ENCODE measurements at places on chromosomes 7 and 10. TPM values are rescaled to one million over a fixed set of nuclear protein-coding genes. Genes with fewer than 3 reads are reported as not detected.

GRCh38 chr10:836782-837181 lies 94.7 kb downstream of the LARP4B start:
- no peak overlapping the region for H3K4me3 ChIP-seq
- no peak for DNase-seq
- H3K36me3 ChIP-seq: peaks cover 27% of the 10 kb centered on the region
- H3K4me1 ChIP-seq: no peaks in the 10 kb centered on the region

DNA sequence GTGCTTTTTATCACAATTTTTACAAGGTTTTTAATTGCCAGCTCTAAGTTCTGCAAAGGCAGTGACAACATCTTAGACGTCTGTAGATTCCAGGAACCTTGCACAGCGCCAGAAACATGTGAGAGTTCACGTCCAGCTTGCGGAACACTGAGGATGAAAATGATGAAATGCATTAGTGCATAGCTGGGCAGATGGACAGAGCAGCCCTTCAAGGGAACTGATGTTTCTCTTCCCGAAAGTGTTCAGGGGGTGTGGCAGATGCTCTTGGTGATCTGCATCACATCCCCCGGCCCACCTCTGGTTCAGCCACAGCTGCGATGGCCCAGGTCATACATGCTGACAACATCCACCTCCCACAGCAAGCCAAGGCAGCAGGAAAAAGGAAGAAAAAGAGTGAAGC lies 40.9 kb downstream of the ITIH5 start:
- no peak overlapping the region for H3K4me3 ChIP-seq
- no peak for DNase-seq
- H3K27me3 ChIP-seq: peaks cover 8% of the 10 kb centered on the region
- H3K27ac ChIP-seq: no peak overlapping the region
- H3K36me3 ChIP-seq: no peaks in the 10 kb centered on the region
- no peaks in the 10 kb centered on the region for H3K4me1 ChIP-seq

GRCh38 chr10:60865198-60865783 lies 78.7 kb downstream of the RHOBTB1 start:
- no peaks in the 10 kb centered on the region for H3K4me1 ChIP-seq
- H3K36me3 ChIP-seq: no peaks in the 10 kb centered on the region
- H3K27ac ChIP-seq: no peak overlapping the region
- H3K4me3 ChIP-seq: no peak overlapping the region
- peaks cover 13% of the 10 kb centered on the region for H3K27me3 ChIP-seq
- DNase-seq: no peak

DNA sequence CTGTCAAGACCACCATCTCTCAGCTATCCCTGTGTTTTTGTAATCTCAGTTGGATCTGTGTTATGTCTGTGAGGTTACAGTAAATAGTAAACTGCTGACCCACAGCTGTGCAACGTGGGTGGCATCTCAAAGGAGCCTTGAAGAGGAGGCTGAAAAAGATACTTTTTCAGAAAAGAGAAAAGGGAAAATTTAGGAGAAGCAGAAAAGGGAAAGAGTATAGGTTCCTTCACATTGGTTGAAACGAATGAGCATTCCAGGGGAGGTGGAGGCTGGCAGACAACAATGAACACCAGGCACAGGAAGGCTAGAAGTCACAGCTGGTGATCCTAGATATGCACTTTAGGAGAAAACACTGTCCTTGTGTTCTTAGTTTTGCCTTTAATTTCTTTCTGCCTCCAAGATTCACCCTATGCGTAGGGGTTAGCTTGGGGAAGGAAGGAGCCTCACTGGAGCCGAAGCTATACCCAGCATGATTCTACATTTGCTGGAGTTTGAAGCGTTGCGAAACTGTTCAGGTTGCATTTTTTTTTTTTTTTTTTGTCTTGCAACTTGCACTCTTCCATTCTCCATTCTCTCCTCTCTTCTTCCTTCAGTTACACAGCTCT lies 18.3 kb downstream of the CPED1 start:
- H3K27ac ChIP-seq: no peak overlapping the region
- DNase-seq: no peak
- H3K4me1 ChIP-seq: no peaks in the 10 kb centered on the region
- no peak overlapping the region for H3K4me3 ChIP-seq
- peaks cover 2% of the 10 kb centered on the region for H3K27me3 ChIP-seq

DNA sequence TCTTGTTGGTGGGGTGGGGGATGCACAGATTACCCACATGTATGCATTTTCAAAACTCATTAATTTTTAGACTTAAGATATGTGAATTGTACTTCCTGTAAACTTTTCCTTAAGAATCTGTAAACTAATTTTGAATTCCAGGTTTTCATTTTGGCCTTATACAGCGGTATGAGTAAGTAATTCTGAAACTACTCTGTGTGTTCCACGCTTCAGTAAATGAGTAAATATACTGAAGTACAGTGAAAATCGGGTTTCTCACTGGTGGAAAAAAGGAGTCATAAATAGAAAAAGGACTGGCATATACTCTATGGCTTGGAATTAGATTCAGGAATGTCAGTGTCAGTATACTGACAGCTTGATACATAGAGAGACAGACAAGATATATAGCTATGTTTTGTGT lies 72.8 kb downstream of the CTTNBP2 start:
- no peak overlapping the region for H3K4me3 ChIP-seq
- DNase-seq: no peak
- H3K27me3 ChIP-seq: peaks cover 2% of the 10 kb centered on the region

DNA sequence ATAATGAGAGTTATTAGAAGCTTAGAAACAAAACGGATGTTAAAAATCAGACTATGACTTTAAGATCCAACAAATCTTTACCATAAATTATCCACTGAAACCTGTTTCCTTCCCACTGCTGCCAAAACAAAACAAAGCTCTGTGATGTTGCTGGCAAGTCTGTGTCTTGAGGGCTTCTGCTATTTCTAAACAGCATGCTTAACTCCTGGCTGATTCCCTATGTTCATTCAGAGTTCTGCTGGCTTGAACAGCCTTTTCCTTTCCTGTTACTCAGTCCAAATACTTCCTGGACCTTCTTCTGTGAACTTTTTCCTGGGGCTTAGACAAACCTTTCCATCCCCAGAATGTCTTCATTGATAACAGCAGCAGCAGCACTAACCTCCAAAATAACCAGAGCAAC lies 448.1 kb downstream of the SORCS1 start:
- no peak overlapping the region for H3K4me3 ChIP-seq
- no peaks in the 10 kb centered on the region for H3K4me1 ChIP-seq
- H3K27ac ChIP-seq: no peak overlapping the region

The FANK1 gene
- total RNA-seq: not detected

The MRPS16 gene
- total RNA-seq: 158 TPM

The IL6 gene
- 0.54 TPM for total RNA-seq

The CLRN3 gene
- not detected for total RNA-seq

The GIGYF1 gene
- 49.1 TPM for total RNA-seq

- H3K27me3 ChIP-seq: no peaks in the 10 kb centered on the region
- no peak for DNase-seq
- no peaks in the 10 kb centered on the region for H3K36me3 ChIP-seq
- H3K4me3 ChIP-seq: no peak overlapping the region
- H3K27ac ChIP-seq: no peak overlapping the region
- H3K4me1 ChIP-seq: no peaks in the 10 kb centered on the region
Observed at GRCh38 chr10:51527522-51528219, 171.7 kb downstream of the CSTF2T start.

DNA sequence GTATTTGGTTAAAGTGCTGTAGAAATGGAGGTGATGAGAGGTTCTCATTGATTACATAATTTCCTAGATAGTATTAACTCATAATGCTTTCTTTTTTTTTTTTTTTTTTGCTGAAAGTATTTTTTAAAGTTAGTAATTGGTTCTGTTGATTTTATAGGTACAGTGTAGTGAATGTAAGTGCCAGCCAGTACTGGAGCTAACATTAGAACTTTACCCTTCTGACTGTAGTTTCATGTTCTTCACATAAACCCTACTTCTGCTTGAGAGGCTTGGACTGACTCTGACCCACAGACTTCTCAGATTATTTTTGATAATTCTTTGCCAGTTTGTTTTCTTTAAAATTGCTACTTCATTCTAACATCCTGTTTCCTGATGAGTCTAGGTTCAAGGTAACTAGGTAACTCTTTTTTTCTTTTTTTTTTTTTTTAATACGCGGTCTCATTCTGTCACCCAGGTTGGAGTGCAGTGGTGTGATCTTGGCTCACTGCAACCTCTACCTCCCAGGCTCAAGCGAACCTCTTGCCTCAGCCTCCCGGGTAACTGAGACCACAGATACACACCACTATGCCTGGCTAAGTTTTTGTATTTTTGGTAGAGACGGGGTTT lies 92.2 kb upstream of the OIT3 start:
- peaks cover 5% of the 10 kb centered on the region for H3K4me1 ChIP-seq
- no peaks in the 10 kb centered on the region for H3K27me3 ChIP-seq
- no peak for DNase-seq

DNA sequence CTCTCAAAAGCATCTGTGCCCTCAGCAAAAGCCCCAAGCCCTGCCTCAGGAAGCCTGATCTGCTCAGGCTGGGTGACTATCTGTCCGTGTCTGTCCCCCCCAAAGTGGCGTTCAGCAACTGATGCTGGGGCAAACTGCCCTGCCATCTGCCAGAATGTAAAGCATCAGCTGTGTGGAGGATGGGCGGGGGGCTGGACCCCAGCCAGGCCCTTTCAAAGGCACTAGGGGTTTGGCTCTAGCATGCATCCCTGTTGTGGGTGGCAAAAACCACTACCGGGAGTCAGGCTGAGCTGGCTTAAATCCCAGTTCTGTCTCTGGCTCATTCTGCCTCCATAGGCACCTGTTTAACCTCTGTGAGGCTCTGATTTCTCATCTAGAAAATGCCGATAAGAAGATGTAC lies 35.5 kb downstream of the GPRIN2 start:
- no peaks in the 10 kb centered on the region for H3K27me3 ChIP-seq
- H3K4me1 ChIP-seq: no peaks in the 10 kb centered on the region
- H3K36me3 ChIP-seq: no peaks in the 10 kb centered on the region
- H3K27ac ChIP-seq: no peak overlapping the region

DNA sequence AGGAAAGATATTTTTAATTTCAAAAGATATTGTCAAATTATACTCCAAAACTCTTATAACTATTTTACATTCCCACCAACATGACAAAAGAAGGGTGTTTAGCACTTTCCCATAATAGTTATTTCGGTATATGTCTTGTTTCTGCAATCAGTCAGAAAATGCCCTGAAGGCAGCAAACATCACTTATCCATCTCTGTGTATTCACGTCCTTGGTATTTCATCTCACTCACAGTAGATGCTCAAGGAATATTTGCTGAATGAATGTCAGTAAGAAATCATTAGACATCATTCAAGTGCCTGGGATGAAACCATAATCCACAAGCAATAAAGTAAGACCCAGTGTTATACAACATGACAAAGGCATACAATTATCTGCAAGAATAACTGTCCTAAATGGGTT lies 112.7 kb downstream of the GFRA1 start:
- H3K27me3 ChIP-seq: no peaks in the 10 kb centered on the region
- H3K36me3 ChIP-seq: no peaks in the 10 kb centered on the region
- no peaks in the 10 kb centered on the region for H3K4me1 ChIP-seq
- H3K4me3 ChIP-seq: no peak overlapping the region

The DENND2A gene
- total RNA-seq: not detected

- no peak overlapping the region for H3K4me3 ChIP-seq
- H3K27me3 ChIP-seq: no peaks in the 10 kb centered on the region
- H3K4me1 ChIP-seq: no peaks in the 10 kb centered on the region
- no peak overlapping the region for H3K27ac ChIP-seq
Observed at GRCh38 chr10:85916286-85916685, 450.3 kb downstream of the GRID1 start.

DNA sequence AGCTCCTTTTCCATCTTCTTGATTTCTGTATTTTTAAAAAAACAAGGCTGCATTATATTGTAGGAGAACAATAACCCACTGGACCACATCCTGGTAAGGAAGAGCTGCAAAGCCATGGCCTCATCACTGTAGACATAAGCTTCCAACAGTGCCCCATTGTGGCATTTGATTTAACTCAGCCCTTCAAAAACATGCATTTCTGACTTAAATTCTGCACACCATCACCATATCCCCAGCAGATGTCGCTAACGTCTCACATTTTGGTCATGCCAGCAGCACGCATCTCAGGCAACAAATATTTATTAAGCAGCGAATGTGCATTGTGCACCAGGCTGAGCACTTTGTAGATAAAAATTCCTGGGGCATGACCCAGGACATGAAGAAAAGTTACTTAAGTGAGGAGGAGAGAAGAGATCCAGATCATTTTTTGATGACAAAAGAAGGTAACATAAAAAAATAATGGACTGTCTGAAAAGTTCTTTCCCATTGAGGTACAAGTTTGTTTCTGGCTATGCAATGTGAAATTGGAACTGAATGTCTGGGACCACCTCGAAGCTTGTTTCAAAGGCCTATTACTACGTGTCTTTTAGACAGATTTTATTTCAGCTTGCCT lies 164.6 kb upstream of the CDCA7L start:
- H3K27ac ChIP-seq: no peak overlapping the region
- H3K36me3 ChIP-seq: no peaks in the 10 kb centered on the region
- peak; percentile 55 for DNase-seq

GRCh38 chr10:124005091-124005490 lies 88.3 kb downstream of the CHST15 start:
- H3K4me1 ChIP-seq: no peaks in the 10 kb centered on the region
- H3K27me3 ChIP-seq: no peaks in the 10 kb centered on the region
- DNase-seq: no peak
- H3K36me3 ChIP-seq: no peaks in the 10 kb centered on the region
- no peak overlapping the region for H3K27ac ChIP-seq
- H3K4me3 ChIP-seq: no peak overlapping the region

The CTAGE15 gene
- 0.91 TPM for total RNA-seq

The C7orf57 gene
- 0.31 TPM for total RNA-seq

GRCh38 chr7:44079331-44080021 lies 2.9 kb downstream of the POLM start:
- H3K27ac ChIP-seq: no peak overlapping the region
- H3K4me1 ChIP-seq: peaks cover 32% of the 10 kb centered on the region
- no peaks in the 10 kb centered on the region for H3K27me3 ChIP-seq
- peak overlapping the region; percentile 30 for H3K4me3 ChIP-seq
- peaks cover 26% of the 10 kb centered on the region for H3K36me3 ChIP-seq

- H3K4me3 ChIP-seq: no peak overlapping the region
- H3K36me3 ChIP-seq: no peaks in the 10 kb centered on the region
- no peaks in the 10 kb centered on the region for H3K4me1 ChIP-seq
- H3K27ac ChIP-seq: no peak overlapping the region
- no peak for DNase-seq
- peaks cover 5% of the 10 kb centered on the region for H3K27me3 ChIP-seq
Observed at GRCh38 chr7:108294595-108294994, 161.6 kb downstream of the NRCAM start.
